ENCODE measurements at places on chromosomes 6 and 20.
A peak's percentile ranks its signal among the peaks of the same experiment; 100 is the strongest.

DNA sequence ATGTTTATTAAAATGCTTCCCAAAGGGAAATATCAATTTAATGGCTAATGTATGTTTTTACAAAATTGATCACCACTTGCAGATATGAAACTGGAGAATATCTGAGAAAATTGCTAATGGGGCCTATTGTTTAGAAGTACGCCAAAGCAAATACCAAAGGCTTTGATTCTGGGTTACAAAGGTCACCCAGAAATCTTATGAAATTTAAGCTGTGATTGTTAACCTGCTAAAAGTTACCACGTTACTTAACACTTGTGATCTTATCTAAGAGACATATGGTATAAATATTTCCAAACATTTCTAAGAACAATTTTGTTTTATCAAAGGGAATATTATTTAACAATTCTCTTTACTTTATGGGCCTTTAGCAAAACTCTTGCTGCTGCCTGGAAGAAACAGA lies 383.3 kb downstream of the TFAP2A start:
- DNase-seq = no peak

GRCh38 chr6:52499681-52500236 lies 77.1 kb downstream of the TRAM2 start:
- DNase-seq = no peak

GRCh38 chr6:12314751-12315150 lies 24.6 kb downstream of the EDN1 start:
- no peak for DNase-seq

- DNase-seq = peak; percentile 45
Observed at GRCh38 chr6:47722194-47722593, 23.8 kb downstream of the ADGRF4 start.

DNA sequence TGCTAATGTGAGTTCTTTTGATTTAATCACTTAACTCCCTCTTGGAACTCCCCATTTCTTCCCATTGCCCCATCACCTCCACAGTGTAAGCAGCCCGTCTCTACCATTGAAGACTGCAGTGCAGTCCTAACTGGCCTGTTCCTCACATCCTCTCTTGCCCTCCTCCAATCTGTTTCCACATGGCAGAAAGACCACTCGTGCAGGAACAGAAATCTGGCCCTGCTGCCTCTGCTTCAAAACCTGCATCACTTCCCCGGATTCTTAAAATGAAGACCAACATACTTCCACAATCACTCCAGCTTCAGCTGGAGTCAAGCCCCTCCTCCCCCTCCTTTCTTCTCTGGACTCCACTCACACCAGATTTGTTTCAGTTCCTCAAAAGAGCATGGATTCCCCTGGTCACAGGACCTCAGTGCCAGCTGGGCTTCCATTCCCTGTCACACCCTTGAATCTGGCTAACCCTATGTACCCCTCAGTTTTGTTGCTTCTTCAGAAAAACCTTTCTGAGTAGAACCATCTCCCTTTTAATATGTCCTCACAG lies 802.3 kb downstream of the MAFB start:
- DNase-seq = no peak

- peak; percentile 64 for DNase-seq
Observed at GRCh38 chr6:21769968-21770367, 176.4 kb downstream of the SOX4 start.

DNA sequence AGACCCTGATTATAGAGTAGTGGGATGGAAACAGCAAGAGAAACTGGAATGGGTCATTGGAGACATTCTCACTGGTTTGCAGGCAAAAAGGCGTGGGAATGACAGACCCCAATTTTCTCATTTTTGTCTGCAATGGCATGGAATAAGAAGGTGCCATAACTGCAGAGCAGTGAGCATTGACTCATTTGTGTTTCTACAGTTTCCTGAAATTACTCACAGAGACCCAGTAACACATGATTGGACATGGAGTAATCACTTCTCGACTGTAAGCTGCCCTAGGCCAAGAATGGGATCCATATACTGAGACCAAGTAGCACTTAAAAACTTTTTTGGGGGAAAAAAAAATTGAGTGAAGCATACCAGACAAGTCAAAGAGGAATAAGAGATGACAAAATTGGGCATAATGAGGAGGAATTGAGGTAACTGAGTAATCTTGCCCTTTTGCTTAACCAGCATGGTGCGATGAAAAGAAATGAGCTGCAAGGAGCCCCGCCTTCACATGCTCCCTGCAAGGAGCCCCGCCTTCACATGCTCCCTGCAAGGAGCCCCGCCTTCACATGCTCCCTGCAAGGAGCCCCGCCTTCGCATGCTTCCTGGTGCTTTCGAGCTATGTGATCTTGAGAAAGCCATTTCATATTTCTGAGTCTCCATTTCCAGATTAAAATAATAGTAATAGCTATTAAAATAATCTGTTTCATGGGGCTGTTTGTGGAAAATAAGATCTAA lies 44.1 kb downstream of the NHSL1 start:
- DNase-seq = peak; percentile 18

- no peak for DNase-seq
Observed at GRCh38 chr6:125196613-125197012, 43.0 kb downstream of the TPD52L1 start.

DNA sequence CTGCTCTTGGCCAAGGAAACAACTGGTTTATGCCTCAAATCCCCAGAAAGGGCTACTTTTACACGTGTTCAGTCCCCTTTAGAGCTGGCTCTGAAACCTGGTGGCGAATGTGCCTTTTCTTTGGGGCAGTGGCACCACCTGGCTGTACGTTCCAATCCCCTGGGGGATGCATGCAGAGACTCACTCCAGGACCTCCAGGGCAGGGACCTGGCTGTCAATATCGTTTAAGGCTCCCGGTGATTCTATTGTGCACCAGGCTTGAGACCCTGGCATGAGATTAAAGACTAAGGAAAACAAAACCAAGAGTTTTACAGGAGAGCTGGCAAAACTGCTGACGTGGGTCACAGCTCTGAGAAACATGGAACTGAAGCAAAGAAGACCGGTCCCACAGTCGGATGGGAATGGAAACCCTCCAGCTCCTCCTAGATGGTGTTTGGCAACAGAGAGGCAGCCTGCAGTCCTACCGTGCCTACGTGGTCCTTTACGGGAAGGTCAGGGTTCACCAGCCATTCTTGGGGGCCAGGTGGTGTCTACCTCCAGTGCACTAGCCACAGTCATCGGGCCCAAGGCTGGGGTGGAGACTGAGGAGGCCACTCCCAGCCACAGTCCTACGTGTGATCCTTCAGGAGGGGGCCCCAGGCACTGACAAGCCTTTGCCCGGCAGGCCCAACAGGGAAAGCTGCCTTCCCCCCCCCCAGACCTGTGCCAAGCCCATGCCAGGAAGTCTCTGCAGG lies 203.3 kb upstream of the CST7 start:
- DNase-seq = no peak

- peak; percentile 77 for DNase-seq
Observed at GRCh38 chr6:149306967-149307366, 10.5 kb upstream of the TAB2 start.

DNA sequence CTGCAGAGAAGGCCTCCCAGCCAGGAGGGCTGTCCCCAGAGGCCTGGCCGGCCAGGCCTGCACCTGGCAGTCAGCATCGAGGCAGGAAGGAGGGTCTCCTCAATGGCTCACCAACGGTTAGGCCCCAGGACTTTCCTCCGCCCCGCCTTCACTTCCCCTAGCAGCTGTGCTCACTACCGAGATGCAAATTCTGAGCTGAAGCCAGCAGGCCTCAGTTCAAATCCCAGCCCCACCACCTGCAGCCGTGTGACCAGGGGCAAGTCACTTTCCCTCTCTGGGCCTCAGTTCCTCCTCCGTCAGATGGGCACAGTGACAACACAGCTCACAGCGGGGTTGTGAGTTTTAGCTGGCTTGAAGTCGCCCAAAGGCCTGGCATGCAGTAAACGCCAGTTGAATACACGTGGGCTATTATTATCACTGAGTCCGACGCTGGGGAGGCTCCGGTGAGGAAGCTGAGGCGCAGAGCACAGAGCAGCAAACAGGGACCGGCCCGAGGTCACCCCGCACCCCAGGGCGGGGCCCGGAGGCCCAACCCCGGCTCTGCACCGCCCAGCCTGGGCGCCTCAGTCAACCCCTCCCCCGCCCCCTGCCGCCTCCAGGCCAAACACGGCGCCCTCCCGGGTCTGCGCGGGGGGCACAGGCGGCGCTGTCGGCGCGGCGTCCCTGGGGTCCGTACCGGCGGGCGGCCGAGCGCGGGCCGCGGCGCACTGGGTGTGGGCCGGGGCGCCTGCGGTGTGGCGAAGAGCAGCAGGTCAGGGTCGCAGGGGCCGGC lies 671 bp downstream of the E2F1 start:
- DNase-seq = peak; percentile 53

- DNase-seq = no peak
Observed at GRCh38 chr6:132616677-132617076, 7.4 kb downstream of the TAAR2 start.

DNA sequence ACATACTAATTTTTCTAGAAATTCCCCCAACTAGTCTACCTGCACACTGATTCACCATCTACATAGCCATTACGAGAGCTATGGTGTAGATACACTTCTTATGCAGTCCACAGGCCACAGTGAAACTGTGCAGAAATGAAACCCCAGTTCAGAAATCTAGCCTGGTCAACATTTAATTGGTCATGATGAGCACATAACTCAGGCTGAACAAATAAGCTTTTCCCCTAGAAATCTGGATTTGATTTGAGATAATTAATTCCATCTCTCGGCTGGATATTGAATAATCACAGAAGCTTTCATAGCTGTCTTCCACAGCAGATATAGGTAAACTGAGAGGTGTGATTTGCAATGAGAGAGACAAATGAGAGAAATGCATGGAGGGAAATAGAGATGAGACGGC lies 22.6 kb upstream of the TINAG start:
- no peak for DNase-seq

DNA sequence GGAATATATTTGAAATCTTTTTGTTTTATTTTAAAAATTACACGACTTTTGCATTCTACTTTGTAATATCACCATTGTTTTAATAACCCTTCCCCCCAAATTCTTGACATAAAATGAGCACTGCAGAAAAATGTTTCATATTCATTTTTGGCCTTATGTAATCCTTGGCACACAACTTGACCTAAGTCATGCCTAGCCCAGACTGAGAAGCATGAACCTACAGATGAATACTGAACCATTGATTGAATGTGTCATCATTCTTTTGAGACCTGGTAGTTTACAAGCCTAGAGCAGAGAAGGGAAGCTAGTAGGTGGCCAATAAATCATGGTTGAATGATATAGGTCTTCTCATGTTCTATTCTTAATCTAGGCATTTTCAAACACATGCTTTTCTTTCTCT lies 89.4 kb upstream of the EDN1 start:
- no peak for DNase-seq

GRCh38 chr6:107769053-107769658 lies 55.0 kb downstream of the SCML4 start:
- no peak for DNase-seq

GRCh38 chr6:143782481-143782880 lies 60.7 kb upstream of the LTV1 start:
- DNase-seq = no peak

DNA sequence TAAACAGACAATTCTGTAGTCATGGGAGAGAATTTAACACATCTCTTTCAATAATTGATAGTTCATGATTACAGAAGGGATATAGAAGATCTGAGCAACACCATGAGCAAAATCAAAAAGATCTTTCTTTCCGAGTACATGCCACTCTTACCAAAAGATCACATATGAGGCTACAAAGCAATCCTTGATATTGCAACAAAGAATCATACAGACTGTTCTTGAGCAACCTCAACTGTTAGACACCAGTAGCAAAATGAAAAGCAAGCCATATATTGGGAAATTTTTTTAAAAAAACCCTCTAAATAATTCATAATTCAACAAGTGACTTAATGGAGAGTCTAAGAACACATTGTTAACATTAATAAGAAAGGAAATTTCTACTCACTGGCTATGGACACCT lies 3.6 kb upstream of the CD83 start:
- DNase-seq = no peak

DNA sequence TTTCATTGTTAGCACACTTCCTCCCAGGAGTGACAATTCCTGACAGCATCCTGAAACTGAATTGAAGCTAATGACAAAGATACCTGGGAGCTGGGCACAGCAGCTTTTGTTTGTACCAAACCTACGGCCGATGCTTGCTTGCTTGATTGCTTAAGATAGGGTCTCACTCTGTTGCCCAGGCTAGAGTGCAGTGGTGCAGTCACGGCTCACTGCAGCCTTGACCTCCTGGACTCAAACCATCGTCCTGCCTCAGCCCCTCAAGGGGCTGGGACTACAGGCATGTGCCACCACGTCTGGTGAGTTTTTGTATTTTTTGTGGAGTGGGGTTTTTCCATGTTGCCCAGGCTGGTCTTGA lies 84.7 kb upstream of the SCP2D1 start:
- no peak for DNase-seq

DNA sequence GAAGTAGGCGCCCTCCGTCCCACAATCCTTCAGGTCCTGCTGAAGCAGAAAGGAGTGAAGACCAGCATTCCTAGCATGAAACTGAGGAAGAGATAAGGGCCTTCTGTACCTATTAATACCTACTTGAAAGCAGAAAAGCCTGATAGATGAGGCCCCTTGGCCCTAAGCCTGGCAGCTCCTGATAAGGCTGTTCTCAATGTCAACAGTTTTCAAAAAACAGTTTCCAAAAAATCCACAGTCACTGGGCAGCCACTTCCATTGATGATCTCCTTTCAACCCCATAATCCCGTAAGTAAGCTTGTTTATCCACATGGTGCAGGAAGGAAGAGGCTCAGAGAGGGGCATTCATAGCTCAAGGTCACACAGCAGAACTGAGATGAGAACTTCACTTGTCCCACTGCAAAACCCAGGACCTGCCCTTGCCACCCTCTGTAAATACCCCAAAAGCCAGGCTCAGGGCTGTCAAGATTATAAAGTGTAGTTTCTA lies 2.8 kb upstream of the E2F1 start:
- DNase-seq = no peak

- no peak for DNase-seq
Observed at GRCh38 chr20:251354-251753, 6.2 kb upstream of the DEFB132 start.

GRCh38 chr6:15930207-15930606 lies 198.7 kb upstream of the MYLIP start:
- DNase-seq = no peak
